ENCODE measurements at places on chromosomes 5 and 9.

GRCh38 chr5:176618783-176619182 lies 8.8 kb upstream of the GPRIN1 start:
- no peak for DNase-seq

DNA sequence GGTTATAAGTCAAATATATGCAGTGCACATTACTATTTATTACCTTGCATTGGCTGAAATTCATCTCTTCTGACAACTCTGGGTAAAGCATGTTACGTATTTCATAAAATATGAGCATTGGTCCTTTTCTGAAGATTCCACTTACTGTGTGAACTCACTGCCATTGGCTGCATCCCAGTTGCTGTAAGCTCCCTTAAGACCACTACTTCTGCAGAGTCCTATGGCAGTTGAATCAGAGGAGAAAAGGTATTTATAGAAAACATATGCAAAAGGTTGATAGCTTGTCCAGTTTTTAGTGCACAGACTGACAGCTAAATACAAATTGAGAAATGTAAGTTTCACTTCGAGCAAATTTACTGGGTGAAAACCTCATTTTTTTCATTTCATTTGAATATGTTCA lies 394.6 kb upstream of the ARRDC3 start:
- no peak for DNase-seq

DNA sequence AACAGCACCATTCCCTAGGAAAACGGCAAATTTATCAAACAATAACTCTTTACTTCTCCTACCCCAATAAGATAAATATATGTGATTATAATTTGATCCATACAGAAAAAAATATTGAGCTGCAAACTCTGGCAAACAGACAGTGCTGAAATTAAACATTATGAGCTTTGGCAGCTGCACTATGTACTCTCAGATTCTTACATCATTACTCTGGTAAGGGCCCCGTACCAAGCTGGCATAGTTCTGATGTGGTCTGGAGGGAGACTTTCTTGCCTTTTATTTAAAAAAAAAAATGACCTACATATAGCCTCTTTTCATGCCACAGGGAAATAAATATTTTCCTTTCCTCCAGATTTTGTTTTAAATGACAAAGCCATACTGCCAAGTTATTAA lies 95.0 kb downstream of the NR6A1 start:
- DNase-seq: no peak

DNA sequence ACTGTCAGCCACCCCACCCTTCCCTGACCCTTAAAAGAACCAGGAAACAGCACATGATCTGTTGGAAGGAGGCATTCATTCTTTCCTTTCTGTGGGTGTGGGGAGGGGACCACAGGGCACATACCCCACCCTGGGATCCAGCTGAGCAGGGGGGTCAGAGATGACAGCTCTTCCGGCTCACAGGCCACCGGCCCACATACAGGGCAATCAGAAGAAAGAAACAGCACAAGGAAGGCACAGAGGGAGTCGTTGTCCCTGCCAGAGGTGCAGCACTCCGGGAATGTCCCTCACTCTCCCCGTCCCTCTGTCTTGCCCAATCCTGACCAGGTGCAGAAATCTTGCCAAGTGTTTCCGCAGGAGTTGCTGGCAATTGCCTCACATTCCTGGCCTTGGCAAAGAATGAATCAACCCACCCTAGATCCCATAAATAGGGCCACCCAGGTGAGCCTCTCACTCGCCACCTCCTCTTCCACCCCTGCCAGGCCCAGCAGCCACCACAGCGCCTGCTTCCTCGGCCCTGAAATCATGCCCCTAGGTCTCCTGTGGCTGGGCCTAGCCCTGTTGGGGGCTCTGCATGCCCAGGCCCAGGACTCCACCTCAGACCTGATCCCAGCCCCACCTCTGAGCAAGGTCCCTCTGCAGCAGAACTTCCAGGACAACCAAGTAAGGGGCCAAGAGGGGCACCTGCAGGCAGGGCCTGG lies at the start of gene LCN2:
Gene LCN2 (plus strand): TSS at position 453 of the 701 bp plus-strand sequence. CDS start 73 bp downstream, at position 526.
- DNase-seq: no peak

GRCh38 chr5:19264821-19265220 lies 723.2 kb downstream of the CDH18 start:
- DNase-seq: no peak

- DNase-seq: no peak
These were observed 104.8 kb upstream of the CD180 start for GRCh38 chr5:67301285-67301903.

DNA sequence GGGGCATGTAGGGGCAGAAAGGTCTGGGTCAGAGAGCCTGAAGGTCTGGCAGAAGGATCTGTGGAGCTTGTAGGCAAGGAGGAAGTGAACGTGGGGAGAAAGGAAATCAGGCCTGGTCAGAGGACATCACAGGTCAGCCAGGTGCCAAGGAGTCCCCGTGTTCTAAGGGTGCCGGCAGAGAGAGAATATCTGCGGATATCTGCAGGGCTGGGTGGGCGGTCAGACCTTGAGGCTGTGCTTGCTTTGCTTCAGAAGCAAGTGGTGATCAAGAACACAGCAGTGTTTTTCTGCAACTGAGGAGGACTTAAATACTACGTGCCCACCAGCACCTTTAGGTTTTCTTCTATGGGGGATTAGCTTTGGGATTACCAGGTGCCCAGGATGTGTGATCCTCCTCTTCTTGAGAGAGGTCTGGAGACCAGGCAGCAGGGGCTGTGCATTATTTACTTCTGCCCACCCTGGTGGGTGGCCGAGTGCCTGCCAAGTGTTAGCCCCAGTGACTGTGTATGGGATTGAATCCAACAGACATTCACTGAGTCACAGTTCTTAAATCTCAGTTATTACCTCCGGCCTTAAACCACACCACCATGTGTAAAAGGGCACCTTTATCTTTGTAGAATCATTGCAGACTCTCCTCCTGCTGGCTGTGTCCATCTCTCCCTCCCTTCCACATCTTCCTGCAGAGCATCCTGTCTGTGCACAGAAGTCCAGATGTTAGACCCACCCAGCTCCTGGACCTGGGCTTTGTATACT lies 12.5 kb upstream of the SHB start:
- DNase-seq: peak; percentile 1

DNA sequence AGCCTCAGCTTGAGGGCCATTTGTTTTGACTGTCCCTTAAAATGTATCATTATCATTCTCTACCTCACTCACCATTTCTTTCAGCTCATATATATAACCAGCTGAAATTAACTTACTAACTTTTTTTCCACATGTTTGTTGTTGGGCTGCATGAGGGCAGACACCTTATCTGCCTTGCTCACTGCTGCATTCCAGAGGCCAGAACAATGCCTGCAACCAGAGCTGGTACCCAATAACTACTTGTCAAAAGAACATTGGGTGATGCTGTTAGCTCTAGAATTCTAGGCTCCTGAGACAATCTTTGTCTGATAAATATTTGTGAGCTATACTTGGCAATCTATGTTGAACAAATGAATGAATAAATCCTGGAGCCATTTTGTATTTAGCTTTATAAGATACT lies 68.3 kb downstream of the HTR4 start:
- DNase-seq: no peak

DNA sequence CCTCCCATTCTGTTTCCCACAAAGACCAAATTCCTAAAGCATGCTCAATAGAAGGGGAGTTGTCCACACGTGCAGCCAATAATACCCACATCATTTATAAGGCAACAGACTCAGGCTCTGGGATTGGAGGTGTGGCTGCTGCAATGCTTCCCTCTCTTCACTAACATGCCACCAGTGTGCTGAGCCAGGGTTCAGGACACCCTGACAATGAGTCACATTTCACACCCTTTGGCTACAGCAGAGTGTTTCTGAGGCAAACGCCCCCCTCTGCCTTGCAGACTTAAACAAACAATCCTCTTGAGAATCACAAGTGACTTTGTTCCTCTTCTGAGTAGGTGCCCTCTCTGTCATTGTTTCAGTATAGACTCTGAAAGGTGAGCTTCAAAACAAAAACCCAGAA lies 189.3 kb upstream of the TLE4 start:
- no peak for DNase-seq

DNA sequence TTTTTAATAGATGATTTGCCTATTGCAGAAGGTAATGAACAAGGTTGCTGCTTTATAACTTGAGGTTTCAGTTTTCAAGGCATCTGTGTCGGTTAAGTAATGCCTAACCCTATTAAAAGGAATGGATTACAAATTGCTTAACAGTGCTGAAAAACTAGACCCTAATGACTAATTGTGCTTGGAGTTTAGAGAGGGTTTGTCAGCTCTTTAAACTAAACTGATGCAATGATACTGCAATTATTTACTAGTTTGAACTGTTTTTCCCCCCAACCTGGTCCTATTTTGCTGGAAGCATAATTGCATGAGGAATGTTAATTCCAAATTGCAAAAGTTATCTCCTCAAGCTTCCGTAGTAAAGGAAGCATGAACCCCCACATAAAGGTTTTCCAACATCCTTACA lies 39.3 kb upstream of the TLX3 start:
- peak; percentile 72 for DNase-seq

DNA sequence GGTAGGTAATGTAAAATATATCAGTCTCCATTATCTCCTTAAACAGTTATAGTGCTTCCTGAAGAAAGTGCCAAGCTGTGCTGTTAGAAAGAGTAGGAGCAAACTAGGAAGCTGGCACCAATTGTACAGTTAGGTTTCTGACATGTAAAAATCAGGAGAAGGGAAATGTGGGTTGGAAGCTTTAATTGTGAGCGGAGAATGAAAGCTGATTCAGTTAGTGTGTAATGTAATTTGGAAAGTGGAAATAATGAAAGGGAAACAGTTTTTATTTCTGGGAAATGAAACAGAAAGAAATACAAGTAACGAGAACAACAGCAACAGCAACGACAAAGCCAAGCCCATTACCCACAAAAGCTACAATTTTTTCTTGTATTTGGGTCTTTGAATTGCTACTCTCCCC lies 48.8 kb upstream of the JAK2 start:
- no peak for DNase-seq

- DNase-seq: no peak
These were observed 217.3 kb downstream of the ARL15 start for GRCh38 chr5:54093081-54093492.
